ENCODE measurements at places on chromosomes 13 and 19. TPM values are rescaled to one million over a fixed set of nuclear protein-coding genes. Genes with fewer than 3 reads are reported as not detected.

DNAAF3 gene
- total RNA-seq = 8.4 TPM

DNA sequence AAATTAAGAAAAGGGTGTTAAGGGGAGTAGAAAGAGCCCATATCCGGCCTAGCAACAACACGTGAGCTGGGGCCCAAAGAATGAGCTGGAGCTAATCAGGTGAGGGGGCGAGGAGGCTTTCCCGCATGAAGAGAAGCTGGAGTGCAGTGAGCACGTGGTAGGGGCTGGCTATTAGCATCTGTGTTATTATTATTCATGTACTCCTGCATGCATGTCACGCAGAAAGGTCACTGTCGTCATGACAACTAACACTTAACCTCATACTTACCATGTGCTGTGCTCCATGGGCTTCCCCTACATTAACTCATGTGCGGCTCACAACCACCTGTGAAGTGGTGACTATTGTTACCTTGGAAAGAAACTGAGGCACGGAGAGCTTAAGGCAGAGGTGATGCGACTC is 227.6 kb upstream of the UBL3 start:
- peaks cover 13% of the 10 kb centered on the region for H3K4me1 ChIP-seq
- no peak overlapping the region for H3K4me3 ChIP-seq
- no peak overlapping the region for H3K27ac ChIP-seq

- H3K27me3 ChIP-seq = no peaks in the 10 kb centered on the region
- H3K36me3 ChIP-seq = peaks cover 46% of the 10 kb centered on the region
- H3K4me3 ChIP-seq = no peak overlapping the region
- H3K27ac ChIP-seq = no peak overlapping the region
- no peak for DNase-seq
Measured at GRCh38 chr19:10389863-10390262, 9.5 kb upstream of the TYK2 start.

- H3K36me3 ChIP-seq = peaks cover 63% of the 10 kb centered on the region
- no peak overlapping the region for H3K4me3 ChIP-seq
- DNase-seq = no peak
- H3K4me1 ChIP-seq = no peaks in the 10 kb centered on the region
- no peak overlapping the region for H3K27ac ChIP-seq
Measured at GRCh38 chr19:48154003-48154402, 16.1 kb downstream of the LIG1 start.

EEF1AKMT1 gene
- total RNA-seq = 18.6 TPM

ZNF177 gene
- total RNA-seq = 9.9 TPM

MBNL2 gene
- total RNA-seq = 63.9 TPM

GRCh38 chr13:74077792-74078191 is 56.4 kb downstream of the KLF12 start:
- H3K27ac ChIP-seq = peak overlapping the region; percentile 47
- no peaks in the 10 kb centered on the region for H3K36me3 ChIP-seq
- no peaks in the 10 kb centered on the region for H3K4me1 ChIP-seq
- no peak overlapping the region for H3K4me3 ChIP-seq
- no peaks in the 10 kb centered on the region for H3K27me3 ChIP-seq

- no peak for DNase-seq
- H3K36me3 ChIP-seq = no peaks in the 10 kb centered on the region
- H3K27ac ChIP-seq = no peak overlapping the region
- no peaks in the 10 kb centered on the region for H3K27me3 ChIP-seq
Measured at GRCh38 chr19:42762789-42763188, 2.7 kb downstream of the PSG8 start.

CABP5 gene
- total RNA-seq = not detected

Data from spinal cord (tissue), 10 donors.